Breast epithelium (tissue), 4 donors: ENCODE measurements at places on chromosomes 2 and 18.

DNA sequence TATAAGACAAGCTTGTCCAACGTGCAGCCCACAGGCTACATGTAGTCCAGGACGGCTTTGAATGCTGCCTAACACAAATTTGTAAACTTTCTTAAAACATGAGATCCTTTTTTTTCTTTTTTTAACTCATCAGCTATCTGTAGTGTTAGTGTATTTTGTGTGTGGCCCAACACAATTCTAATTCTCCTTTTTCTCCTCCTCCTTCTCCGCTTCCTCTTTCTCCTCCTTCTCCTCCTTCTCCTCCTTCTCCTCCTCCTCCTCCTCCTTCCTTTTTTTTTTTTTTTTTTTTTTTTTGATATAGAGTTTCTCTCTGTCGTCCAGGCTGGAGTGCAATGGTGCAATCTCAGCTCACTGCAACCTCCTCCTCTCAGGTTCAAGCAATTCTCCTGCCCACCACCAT is 39.3 kb upstream of the GTF2A1L start:
- DNase-seq = no peak

GRCh38 chr2:184294831-184295230 is 303.5 kb upstream of the ZNF804A start:
- DNase-seq = no peak

DNA sequence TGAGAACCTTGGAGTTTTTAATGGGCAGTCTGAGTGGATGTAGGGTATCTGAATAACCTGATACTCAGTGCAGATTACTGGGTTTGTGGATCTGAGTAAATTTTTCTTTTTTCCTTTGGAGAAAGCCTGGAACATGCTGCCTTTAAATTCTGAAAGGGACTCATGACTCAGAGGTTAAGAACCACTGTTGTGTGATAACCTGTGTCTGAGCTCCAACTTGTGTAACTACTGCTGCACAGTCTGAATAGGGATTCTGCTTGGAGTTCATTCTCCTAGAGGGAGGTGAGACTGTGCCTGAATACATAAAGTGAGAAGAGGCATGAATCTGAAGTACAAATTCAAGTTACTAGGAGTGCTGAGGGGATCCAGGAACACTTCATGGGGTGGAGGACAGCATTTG is 36.2 kb downstream of the KDM3A start:
- DNase-seq = no peak

GRCh38 chr18:70421471-70422390 is 132.9 kb downstream of the SOCS6 start:
- DNase-seq = no peak

DNA sequence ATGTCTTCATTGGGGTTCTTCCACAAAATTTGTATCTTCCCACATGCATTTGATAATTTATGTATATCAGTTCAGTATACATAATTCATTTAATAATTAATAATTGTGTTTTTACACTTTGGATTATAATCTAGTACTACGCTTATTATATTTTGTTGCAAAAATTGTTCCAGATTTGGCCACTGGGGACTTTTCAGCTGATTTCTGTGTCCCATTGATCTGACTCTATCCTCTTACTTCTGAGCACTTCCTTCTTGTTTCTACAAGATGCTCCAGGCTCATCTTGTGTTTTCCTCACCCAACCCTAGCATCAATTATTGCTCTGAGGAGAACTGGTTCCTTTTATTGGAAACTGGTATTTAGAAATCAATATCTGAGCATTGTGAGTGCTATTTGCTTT is 215.3 kb upstream of the CDH19 start:
- no peak for DNase-seq

DNA sequence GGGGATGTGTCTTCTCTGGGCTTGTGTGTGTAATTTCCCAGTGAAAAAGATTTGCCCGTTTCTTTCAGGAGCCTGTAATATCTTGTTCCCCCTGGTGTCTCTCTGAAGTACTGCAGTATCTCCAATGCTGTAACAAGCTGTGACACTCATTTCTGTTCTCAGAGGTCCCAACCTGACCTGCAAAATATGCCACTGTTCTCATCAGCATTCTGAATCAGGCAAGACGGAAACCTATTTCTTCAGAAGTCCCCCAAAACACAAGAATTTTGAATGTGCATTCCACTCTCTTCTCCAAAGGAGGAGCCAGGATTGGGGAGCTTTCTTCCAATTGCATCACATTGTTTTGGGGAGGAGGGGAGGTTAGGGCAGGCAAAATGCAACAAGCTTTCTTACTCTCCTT is 77.0 kb upstream of the CNGA3 start:
- no peak for DNase-seq

- no peak for DNase-seq
Measured at GRCh38 chr2:6545336-6545735, 320.4 kb downstream of the CMPK2 start.

GRCh38 chr2:124024561-124025170 is 421 bp upstream of the CNTNAP5 start:
- DNase-seq = no peak

GRCh38 chr2:64328415-64328722 is 125.6 kb upstream of the LGALSL start:
- DNase-seq = no peak

DNA sequence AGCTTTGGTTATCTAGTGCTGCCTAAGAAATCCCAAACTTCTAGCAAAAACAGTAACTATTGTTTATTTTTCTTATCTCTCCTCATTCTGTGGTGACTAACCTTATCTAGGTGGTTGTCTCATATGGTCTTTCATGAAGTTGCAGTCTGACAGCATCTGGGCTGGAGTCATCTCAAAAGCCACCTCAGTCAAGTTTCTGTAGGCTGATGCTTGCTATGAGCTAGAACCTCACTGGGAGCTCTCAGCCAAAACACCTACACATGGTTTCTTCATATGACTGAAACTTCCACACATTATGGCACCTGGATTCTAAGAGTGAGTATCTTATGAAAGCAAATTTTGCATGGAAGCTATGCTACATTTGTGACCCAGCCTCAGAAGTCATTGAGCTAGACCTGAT is 596.4 kb upstream of the VRK2 start:
- no peak for DNase-seq

DNA sequence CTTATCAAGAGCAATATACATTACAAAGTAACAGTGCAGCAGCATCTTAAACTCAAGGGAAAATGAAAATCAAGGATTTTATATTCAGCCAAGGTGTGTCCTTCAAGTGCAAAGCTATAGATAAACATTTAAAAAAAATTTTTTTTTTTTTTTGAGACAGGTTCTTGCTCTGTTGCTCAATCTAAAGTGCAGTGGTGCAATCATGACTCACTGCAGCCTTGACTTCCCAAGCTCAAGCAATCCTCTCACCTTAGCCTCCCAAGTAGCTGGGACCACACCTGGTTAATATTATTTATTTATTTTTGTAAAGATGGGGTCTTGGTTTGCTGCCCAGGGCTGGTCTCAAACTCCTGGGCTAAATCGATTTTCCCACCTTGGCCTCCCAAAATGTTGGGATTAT is 9.0 kb downstream of the CDKL4 start:
- DNase-seq = no peak

GRCh38 chr2:151459358-151459757 is 49.7 kb downstream of the RIF1 start:
- DNase-seq = no peak

DNA sequence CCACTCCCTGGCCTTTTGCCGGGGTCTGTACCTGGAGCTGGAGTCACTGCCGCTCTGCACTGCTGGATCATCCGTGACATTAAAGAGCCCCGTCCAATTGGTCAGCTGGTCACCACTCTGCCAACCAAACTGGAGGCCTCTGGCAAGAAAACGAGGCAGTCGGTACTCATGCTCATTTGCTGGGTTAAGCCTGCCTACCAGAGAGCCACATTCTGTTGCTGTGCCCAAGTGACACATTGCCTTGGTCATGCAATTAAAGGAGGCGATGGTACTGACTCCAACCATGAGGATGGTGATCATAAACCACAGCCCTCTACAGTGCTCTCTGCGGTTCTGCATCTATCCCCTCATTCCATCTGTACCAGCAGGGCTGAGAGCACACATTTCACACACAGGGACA is 35.5 kb downstream of the ST8SIA5 start:
- no peak for DNase-seq

DNA sequence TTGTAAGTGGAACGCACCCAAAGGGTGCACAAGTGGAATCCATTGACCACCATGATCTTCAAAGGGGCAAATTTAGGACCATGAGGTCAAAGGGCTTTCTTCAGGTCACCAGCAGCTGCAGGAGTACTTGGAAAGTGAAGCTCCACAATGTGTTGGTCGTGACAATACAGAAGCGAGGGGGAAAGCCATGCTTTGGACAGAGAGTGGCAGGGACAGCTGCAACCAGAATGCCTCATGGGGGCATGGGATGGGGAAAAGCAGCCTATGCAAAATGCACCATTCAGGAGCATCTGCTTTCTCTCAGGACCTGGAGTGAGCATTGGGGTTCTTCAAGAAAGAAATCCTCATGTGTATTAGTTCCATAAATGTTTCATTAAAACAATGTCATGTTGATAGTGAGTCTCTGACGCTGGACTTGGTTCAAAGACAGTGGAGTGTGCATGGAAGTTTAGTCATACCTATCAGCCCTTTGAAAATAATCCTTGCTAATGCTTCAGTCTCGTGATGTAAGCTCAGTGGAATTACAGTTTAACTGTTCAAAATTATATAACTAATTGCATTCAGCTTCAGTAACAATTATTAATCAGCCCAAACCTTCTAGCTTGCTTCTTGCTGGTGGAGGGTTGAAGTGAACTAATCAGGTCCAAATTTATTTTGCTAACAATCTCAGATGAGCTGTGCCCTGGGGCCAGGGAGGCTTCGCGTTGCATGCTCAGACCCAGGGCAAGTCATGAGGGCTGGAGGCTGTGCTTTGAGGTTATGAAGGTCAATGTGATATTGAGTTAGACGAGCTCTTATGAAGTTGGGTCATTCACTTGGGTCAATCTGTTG is 41.6 kb downstream of the ACKR3 start:
- DNase-seq = no peak

- DNase-seq = no peak
Measured at GRCh38 chr18:37654034-37654433, 88.4 kb upstream of the CELF4 start.

GRCh38 chr2:112819081-112819480 is 17.5 kb downstream of the IL1B start:
- DNase-seq = no peak

DNA sequence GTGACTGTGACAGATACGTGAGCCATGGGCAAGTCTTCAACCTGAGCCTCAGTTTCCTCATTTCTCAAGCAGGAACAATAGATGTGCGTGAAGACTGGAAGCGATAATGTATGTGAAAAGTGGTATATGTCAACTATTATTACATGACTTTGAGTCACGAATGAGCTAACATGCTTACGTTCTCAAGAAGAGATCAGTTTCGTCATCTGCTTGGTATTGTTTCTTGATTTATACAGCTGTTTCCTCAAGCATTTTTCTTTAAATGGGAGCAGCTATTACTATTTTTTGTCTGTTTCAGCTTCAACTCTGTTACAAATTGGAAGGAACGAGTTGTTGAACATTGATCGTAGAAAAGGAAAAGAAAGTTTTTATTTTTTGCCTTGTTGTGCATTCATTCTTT is 48.5 kb upstream of the THOC1 start:
- no peak for DNase-seq

- no peak for DNase-seq
Measured at GRCh38 chr2:100992262-100992661, 9.8 kb upstream of the RPL31 start.

GRCh38 chr2:9439536-9439935 is 16.1 kb downstream of the CPSF3 start:
- DNase-seq = no peak
